GM23338 (cell line): ENCODE measurements at places on chromosomes 2 and 18.

GRCh38 chr18:1914489-1914888 lies 656.8 kb downstream of the METTL4 start:
- DNase-seq: peak; percentile 62

DNA sequence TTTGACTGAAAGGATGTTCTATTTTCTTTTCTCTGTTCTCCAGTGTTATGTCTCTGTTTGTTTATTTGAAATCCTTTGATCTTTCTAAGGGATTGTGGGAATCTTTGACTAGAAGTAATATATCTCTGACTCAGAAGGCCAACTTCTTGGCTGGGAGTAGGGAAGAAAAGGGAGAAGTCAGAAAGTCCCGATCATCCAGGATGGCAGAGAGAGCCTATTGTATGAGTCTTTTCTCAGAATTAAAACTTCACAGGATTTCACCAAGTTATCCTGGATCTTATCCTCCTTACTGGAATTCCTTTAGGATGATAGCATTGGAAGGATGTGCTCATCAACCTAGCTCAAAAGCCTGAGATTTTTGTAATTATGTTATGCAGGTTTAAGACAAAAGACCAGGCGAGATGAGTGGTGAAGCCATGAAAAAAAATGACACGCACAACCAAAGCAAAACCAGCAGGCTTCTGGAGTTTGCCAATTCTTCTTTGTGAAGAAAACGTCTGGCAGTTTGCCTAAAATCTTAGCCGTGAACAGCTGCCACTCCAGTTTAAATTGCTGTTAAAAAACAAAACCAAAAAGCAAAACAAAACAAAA lies 383.6 kb upstream of the SMIM21 start:
- no peak for DNase-seq

GRCh38 chr2:69734854-69735544 lies 6.9 kb upstream of the ANXA4 start:
- no peak for DNase-seq

DNA sequence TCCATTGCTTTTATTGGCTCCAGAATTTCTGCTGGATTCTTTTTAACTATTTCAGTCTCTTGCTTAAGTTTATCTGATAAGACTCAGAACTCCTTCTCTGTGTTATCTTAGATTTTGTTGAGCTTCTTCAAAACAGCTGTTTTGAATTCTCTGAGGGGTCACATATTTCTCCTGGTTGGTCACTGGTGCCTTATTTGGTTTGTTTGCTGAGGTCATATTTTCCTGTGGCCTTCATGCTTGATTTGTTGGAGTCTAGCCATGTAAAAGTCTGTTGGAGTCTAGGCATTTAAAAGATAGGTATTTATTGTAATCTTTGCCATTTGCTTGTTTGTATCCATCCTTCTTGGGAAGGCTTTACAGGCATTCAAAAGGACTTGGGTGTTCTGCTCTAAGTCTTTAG lies 398.7 kb downstream of the DSEL start:
- DNase-seq: no peak

GRCh38 chr18:9244376-9244775 lies 90.2 kb upstream of the TWSG1 start:
- no peak for DNase-seq

DNA sequence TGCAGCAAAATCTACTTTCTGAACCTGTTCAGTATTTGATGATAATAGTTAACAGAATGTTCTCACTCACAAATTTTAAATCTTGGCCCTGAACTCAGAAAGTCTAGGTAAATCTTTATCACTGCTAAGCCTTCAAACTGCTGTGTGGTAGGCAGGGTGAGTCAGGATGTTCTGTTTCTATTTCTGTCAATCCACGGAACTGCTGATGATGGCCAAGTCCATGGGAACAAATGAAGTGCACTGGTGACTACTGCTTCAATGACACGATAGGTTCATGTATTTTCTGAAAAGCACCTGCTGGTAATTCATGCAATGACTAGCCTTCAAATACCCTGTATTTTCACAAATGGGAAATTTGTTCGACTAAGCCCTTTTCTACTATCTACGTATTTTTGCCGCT lies 14.2 kb downstream of the NIFK start:
- DNase-seq: no peak

DNA sequence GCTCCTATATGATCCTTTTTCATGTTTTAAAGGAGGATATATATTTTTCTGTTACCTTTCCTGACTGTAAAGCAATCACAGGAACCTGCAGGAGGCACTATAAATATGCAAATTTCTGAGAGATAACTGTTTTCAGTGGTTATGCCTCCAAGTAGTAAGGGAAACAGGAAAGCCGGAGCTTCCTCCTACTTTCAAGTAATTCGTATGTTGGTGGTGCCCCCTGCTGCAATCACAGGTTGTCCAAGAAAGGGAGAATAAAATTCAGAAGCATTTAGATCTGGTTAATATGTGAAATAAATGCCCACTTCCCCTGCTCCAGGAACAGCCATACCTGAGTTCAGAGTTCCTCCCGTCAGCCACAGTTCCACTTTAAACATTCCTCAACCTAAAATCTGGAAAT lies 12.0 kb upstream of the BCL11A start:
- peak; percentile 69 for DNase-seq

DNA sequence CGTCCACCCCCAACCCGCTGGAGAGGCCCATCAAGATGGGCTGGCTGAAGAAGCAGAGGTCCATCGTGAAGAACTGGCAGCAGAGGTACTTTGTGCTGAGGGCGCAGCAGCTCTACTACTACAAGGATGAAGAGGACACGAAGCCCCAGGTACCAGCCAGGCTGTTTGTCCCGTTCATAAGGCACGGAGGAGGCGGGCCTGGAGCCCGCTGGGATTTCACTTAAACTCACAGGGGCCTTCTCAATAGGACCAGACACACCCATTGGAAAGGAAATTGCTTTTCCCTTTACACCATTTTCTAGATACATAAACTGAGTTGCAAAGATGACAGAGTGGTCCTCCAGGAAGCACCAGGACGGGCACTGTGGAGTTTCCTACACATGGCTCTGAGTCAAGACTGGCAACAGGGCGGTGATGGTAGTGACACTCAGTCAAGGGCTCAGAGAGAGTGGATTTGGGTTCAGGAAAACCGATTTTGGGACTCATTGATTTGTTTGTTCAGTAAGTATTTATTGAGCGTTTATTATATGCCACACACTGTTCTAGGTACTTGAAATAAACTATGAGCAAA lies 40.7 kb downstream of the ARHGAP25 start:
- no peak for DNase-seq

- DNase-seq: peak; percentile 81
These were observed 25.3 kb downstream of the CRIM1 start for GRCh38 chr2:36380624-36381481.

DNA sequence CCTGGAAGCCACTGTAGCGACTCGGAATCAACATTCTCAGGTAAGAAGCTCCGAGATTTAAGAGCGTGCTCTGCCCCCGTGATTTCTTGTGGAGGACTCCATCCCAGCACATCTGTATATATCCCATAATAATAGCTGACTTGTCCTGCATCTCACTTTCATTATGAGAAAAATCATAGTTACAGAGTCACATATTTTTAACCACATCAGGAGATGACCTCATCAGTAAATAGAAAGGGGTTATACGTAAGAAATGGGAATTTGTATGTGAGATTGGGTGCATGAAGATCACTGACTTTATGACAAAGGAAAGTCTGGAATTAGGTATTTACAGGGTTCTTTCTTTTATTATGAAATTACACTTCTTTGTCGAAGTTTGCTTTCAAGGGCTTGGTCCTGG lies 16.4 kb upstream of the TMEM18 start:
- DNase-seq: no peak

- peak; percentile 59 for DNase-seq
These were observed at the start of gene CIB4 for GRCh38 chr2:26640781-26641564. Gene CIB4 (minus strand): TSS chr2:26641366. CDS start chr2:26641314, 52 bp downstream.

- DNase-seq: no peak
These were observed 4.6 kb downstream of the NEU2 start for GRCh38 chr2:233037078-233037477.

- peak; percentile 42 for DNase-seq
These were observed 25.7 kb upstream of the COX7A2L start for GRCh38 chr2:42386682-42387081.

- no peak for DNase-seq
These were observed 93.7 kb downstream of the COBLL1 start for GRCh38 chr2:164747783-164748433.

- no peak for DNase-seq
These were observed 78.0 kb downstream of the NDUFA10 start for GRCh38 chr2:239946864-239947728.
